ENCODE measurements at places on chromosomes 5 and 9. TPM values are rescaled to one million over a fixed set of nuclear protein-coding genes. Genes with fewer than 3 reads are reported as not detected.

RPL37 gene
- 1,815 TPM for total RNA-seq

DNA sequence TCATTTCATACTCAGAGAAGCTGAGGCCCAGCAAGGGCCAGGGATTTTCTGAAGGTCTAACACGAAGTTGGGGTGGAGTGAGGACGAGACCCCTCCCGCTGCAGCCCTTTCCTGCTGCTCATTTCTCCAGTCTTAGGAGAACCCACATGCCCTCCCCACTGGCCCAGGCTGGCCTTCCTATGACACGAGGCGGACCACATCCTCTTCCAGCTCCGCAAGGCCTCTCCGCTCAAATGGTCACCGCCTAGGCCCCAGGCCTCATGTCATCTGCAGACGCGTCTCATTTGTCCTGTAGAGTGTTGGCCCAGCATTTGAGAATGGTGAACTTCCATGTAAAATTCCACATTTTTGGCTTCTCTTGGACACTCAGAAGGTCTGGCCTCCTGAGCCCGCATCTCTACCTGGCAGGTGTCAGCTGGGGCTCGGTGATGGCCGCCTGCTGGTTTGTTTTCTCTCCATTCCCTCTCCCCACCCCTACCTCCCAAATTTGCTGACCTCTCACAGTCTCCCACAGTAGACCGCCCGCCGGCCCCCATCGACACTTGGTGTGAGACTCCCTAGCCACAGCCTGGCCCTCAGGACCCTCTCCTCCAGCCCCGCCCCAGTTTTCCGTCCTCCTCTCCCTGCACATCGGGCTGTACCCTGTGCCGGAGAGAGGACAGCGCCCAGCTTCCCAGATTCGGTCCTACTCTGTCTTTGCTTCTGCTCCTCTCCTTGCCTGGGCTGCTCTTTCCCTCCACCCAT, 51.7 kb downstream of the ERGIC1 start:
- H3K4me1 ChIP-seq, result peaks cover 6% of the 10 kb centered on the region
- H3K4me3 ChIP-seq, result no peak overlapping the region
- H3K27me3 ChIP-seq, result no peaks in the 10 kb centered on the region
- H3K27ac ChIP-seq, result no peak overlapping the region

DNA sequence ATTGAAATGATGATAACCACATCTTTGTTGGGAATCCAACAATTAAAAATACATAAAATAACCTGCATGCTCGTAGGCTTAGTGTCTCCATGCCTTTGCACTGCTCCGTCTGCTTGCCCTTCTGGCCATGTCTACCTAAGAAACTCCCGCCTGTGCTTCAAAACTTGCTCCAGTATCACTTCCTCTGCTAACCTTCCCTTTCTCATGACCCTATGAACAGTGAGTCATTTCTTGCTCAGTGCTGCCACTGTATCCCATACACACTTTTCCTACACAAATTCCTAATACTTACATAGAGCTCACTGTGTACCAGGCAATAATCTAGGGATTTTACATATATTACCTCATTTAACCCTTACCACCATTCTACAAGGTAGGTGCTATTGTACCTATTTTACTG, 33.5 kb downstream of the TMEM245 start:
- no peak overlapping the region for H3K4me3 ChIP-seq
- H3K36me3 ChIP-seq, result peaks cover 39% of the 10 kb centered on the region
- no peak for DNase-seq
- H3K4me1 ChIP-seq, result peaks cover 13% of the 10 kb centered on the region
- no peak overlapping the region for H3K27ac ChIP-seq

SHOC1 gene
- total RNA-seq, result not detected

DNA sequence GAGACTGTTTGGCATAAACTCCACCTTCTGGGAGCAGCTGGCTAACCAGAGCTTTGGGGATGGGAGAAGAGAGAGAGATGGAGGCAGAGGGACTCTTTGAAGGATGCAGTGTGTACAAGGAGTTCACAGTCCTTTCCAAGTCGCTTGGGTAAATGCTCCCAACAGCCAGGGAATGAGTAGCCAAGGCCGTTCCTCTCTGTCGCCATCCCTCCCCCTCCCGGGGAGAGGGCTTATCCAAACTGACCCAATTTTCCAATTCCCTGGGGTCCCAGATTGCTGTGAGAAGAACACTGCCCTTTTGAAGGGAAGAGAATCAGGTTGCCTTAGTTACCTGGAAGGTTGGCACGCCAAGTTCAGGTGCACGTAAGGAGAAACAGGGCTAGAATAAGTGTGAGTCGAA, 7.9 kb downstream of the WWC1 start:
- H3K4me1 ChIP-seq, result no peaks in the 10 kb centered on the region
- H3K27me3 ChIP-seq, result no peaks in the 10 kb centered on the region
- H3K4me3 ChIP-seq, result no peak overlapping the region
- H3K36me3 ChIP-seq, result no peaks in the 10 kb centered on the region
- no peak overlapping the region for H3K27ac ChIP-seq
- DNase-seq, result no peak

GNA14 gene
- not detected for total RNA-seq

- no peak overlapping the region for H3K4me3 ChIP-seq
- DNase-seq, result peak; percentile 45
- H3K36me3 ChIP-seq, result no peaks in the 10 kb centered on the region
- H3K27me3 ChIP-seq, result peaks cover 1% of the 10 kb centered on the region
Observed at GRCh38 chr5:95973793-95974325, 12.2 kb upstream of the ELL2 start.

MEIKIN gene
- 0.93 TPM for total RNA-seq

DNA sequence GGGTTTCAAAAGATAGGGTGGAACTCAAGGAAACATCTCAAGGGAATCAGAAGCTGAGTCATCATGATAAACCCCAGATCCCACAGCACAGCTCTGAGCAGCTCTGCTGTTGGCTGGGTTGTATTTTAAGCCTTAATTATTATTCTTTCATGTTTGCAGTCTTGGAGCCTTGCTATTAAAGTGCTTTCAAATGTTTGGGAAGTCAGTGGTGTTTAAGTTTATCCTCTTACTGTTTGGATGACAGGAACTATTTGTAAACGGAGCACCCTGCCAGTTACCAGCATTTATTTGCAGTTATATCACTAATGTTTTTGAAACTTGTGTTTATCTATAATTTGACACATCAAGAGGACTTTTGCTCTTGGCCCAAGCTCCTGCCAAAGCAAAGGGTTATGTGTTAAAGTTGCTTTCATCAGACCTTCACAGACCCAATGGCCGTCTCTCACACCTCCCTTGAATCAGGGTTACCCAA, 141.1 kb upstream of the SPDL1 start:
- H3K4me1 ChIP-seq, result no peaks in the 10 kb centered on the region
- H3K36me3 ChIP-seq, result no peaks in the 10 kb centered on the region
- no peak overlapping the region for H3K4me3 ChIP-seq
- H3K27ac ChIP-seq, result no peak overlapping the region
- H3K27me3 ChIP-seq, result peaks cover 6% of the 10 kb centered on the region

GRCh38 chr9:72262063-72262462, 102.9 kb downstream of the ZFAND5 start:
- H3K4me3 ChIP-seq, result no peak overlapping the region
- H3K36me3 ChIP-seq, result no peaks in the 10 kb centered on the region
- H3K27ac ChIP-seq, result no peak overlapping the region
- peaks cover 9% of the 10 kb centered on the region for H3K27me3 ChIP-seq

GRCh38 chr5:122292332-122292731, 19.7 kb upstream of the SNCAIP start:
- H3K36me3 ChIP-seq, result no peaks in the 10 kb centered on the region
- no peak for DNase-seq
- no peaks in the 10 kb centered on the region for H3K27me3 ChIP-seq
- H3K27ac ChIP-seq, result no peak overlapping the region
- no peak overlapping the region for H3K4me3 ChIP-seq

All from activated CD4-positive, alpha-beta memory T cell treated with anti-CD3 and anti-CD28 coated beads for 36 hours (primary cell).